ENCODE measurements at places on chromosomes 4 and X. TPM values are rescaled to one million over a fixed set of nuclear protein-coding genes. Genes with fewer than 3 reads are reported as not detected.

EVC2 gene
- polyA plus RNA-seq, result 4.6 TPM

PNMA6A gene
- 4.1 TPM for polyA plus RNA-seq

CAMK2D gene
- polyA plus RNA-seq, result 120 TPM

NXF2 gene
- polyA plus RNA-seq, result not detected

TAF9B gene
- polyA plus RNA-seq, result 29.5 TPM

Measured in muscle of leg (tissue), 16 donors.